ENCODE measurements at places on chromosomes 2 and 18.

DNA sequence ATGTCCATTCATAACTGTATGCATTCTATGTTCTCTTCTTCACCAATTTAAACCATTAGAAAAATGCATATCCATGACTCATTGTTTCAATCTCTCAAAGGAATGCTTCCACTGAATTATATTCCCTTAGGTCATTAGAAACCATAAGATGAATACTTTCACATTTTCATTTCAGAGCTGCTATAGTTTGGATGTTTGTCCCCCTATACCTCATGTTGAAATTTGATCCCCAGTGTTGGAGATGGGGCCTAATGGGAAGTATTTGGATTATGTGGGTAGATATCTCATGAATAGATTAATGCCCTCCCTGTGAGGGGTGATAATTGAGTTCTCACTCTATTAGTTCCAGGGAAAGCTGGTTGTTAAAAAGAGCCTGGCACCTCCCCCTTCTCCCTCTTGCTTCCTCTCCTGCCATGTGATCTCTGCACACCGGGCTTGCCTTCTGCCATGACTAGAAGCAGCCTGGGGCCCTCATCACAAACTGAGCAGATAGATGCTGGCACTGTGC is 35.7 kb downstream of the THUMPD2 start:
- no peak for DNase-seq

- DNase-seq: no peak
These were observed 398.0 kb downstream of the TXNL1 start for GRCh38 chr18:56240405-56240804.

DNA sequence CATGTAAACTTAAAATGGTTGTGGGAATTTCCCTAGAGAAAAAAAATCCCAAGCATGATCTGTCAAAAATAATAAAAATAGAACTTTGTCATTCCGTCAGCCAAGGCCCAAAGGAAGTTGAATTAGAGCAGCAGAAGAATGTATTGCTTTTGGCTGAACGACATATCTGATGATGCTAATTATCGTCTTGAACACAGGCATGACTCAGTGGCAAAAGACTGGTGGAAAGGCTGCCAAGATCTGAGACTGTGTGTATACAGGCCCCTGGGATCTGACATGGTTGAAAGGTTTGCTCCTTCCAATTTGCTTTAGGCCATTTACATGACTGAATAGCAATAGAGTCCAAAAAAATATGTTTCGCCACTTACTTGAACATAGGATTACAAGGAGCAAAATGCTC is 1057.1 kb upstream of the CRIM1 start:
- no peak for DNase-seq

DNA sequence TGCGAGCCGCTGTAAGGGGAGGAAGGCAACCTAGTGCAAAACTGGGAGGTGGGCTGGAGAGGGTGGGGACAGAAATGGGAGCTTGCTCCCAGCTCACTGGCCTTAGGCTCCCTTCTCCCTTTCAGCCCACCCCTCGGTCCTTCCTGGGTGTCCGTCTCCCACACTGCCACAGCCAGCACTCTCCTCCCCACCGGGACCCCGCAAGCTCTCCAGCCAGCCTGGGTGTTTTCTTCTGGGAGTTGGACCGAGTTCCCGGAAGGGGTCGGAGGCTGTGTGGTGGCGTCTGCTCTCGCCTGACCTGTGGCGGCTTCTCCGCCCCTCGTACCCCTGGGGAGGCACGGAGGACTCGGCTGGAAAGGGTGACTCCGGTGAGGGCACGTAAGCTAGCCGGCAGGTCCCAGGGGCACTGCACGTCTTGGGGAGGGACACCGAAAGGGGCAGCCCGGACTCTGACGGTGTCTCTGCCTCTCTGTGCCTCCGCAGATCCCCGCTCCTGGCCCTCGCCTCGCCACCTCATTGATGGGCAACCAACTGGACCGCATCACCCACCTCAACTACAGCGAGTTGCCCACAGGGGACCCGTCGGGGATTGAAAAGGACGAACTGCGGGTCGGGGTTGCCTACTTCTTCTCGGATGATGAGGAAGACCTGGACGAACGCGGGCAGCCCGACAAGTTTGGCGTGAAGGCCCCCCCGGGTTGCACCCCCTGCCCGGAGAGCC is 1.1 kb downstream of the LRATD1 start:
- DNase-seq: peak; percentile 8
